ENCODE measurements at places on chromosomes 7 and 10.

GRCh38 chr10:121059351-121059750 lies 208.2 kb downstream of the WDR11 start:
- no peak for DNase-seq

DNA sequence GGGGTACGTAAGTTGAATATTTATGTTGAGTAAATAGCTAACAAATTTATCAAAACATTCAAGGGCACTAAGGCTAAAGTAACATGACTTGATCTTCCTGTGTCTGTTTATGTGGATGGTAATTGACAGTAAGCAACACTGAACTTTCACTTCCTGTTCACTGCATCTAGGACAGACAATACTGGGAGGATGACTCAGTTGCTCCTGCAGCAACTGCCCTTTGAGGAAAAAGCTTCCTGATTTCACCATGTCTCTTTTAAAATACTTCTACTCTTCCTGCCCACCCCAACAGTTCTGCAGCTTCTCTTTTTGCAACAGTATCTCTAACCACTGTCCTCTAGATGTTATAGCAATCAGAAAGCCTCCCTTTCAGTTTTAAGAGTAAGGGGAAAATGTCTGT lies 76.6 kb upstream of the HGF start:
- peak; percentile 66 for DNase-seq

GRCh38 chr7:97479740-97480290 lies 252.1 kb upstream of the TAC1 start:
- DNase-seq = no peak

- no peak for DNase-seq
These were observed 45.4 kb downstream of the FAM53B start for GRCh38 chr10:124698545-124699469.

DNA sequence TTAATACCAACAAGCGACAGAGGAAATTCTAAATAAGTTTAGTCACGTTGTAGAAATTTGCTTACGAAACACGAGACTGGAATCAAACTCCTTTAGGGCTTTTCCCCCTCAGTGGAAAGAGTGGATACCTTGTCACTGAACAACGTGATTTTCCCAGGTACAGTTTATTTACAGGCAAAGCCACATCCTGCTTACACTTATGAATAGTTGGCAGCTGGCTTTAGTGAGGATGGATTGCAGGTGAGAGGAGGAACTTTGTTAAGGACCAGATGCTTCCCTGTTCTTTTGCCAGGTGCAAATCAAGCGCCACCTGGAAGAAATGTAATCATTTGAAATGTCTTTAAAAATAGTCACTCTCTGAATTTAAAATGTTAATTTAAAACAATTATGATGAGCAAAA lies 282.4 kb downstream of the ADARB2 start:
- no peak for DNase-seq

- no peak for DNase-seq
These were observed 7.8 kb downstream of the WIPI2 start for GRCh38 chr7:5197811-5198210.

DNA sequence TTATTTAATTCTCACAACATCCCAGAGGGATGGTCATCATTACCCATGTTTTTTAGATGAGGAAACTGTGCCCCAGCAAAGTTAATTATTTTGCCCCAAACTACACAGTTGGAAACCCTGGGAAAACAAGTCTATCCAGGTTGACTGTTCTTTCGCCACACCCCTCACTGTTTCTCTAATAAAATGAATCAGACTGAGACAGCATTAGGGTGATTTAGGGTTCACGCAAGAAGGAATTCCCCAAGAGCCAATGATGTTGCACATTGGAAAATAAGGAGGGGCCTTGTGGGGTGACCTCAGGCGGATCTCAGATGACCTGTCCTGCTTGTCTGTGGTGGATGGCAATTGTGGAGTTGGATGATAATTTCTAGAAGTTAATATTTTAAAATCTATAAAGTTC lies 135.7 kb upstream of the TBX20 start:
- DNase-seq = no peak

GRCh38 chr7:122136078-122136477 lies 8.0 kb downstream of the AASS start:
- no peak for DNase-seq

DNA sequence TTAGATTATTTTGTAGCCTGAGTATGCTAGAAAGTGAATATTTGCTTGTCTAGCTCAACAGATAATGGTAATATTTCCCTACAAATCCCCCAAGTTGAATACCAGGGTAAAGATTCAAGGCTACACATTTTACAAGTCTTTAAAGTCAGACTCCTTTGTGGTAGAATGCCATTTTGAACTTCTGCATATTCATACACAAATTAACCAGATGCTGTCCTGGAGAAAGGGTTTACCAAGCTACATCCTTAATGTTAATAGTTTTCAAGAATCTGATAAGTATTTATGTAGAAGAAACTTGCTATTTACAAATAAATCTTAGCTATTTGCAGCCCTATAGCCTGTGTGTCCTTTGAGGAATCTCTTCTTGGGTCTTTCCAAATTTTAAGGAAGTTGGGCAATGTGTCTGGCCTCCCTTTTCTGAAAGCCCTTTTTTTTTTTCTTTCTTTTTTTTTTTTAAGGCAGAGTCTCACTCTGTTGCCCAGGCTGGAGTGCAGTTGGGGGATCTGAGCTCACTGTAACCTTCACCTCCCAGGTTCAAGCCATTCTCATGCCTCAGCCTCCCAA lies 82.6 kb downstream of the CPEB3 start:
- DNase-seq = no peak

DNA sequence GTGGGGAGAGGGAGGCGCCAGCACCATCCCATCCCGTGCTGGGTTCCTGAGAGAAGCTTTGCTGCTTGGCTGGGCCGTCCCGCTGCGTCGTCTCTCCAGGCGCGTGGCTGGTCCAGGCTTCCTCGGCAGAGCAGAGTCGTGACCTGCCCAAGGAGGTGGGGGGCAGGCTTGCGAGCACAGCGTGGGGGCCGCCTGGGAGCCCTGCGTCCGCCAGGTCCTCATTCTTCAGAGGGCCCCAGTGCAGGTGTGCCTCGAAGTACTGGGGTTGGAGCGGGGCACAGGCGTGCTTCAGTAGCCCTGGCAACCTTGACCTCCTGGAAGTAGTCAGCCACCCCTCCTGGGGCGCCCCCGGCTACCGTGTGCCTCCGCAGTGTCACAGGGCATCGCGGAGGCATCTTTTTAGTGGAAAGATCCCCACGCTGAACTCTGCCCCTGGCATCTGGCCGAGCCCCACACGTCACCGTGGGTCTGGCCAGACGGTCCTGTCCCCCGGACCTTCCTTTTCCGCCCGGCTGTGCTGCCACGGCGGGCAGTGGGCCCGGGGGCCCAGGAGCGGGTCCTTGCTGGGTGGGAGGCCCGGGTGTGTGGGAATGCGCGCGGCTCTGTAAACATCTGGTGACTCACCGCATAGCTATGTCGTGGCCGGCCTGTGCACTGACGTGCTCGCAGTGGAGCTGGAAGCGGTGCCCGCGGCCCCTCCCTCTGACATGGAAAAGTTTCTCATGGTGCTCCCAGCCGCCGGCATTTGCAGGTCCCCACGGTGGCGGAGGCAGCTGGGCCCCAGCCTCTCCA lies 6.4 kb downstream of the MAFK start:
- peak; percentile 99 for DNase-seq

DNA sequence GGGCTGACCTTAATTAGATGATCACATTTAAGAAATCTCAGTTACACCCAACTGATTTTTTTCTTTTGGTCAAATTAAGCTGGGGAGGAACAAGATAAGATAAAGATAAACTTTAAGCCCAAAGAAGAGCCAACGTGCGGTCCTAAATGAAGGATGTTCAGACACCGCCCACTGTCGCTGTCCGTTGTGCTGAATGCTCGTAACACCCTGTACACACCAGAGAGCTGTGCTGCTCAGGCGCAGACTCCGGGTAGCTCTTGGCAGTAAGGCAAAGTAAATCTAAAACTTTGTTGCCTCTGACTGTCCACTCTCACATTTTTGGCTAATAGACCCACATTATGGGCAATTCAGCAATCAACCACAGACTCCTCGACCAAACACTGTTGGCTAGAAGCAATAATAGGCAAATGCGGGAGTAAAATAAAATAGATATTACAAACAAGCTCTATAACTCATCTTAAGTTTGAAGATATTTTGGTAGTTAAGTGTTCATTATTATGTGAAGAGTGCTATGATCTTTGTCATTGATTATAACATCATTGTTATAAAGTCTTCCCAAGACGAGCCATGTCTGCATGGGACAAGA lies 57.1 kb downstream of the PLPP4 start:
- DNase-seq = peak; percentile 83

GRCh38 chr7:135950972-135951371 lies 26.2 kb downstream of the MTPN start:
- no peak for DNase-seq

- no peak for DNase-seq
These were observed 270.7 kb downstream of the ZNF33B start for GRCh38 chr10:42367532-42368230.

- DNase-seq = no peak
These were observed 59.6 kb downstream of the ZNF800 start for GRCh38 chr7:127332880-127333279.

DNA sequence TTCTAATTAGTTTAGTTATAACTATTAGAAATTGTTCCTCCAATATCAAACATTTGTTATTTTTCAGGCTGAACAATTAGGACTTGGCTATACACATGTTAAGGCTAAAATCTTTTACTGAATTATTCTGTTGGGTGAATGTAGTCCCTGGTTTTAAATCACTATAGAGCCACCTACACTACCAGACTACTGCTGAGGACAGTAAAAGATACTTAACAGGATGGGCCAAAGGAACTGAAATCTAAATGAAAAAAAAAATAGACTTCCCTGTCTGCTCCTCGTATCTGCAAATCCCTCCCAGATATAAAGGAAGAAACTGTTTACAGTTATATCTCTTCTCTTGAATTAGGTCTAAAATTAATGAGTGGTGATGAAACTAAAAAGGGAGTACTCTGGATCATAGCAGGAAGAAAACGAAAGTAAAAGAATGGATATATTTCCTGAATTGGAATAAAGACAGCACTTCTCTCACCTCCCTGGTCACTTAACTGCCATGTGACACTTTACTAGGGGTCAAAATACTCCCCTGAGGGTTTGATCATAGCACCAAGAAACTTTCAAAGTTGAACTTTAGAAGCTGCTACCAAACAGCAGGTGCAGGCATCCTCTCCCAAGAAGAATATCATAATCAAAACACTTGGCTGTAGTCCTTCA lies 12.7 kb downstream of the FBXW4 start:
- DNase-seq = no peak

- peak; percentile 64 for DNase-seq
These were observed 263.4 kb downstream of the BICC1 start for GRCh38 chr10:58775960-58776567.

- DNase-seq = no peak
These were observed 72.8 kb downstream of the RHOBTB1 start for GRCh38 chr10:60871215-60871614.

- no peak for DNase-seq
These were observed 233.2 kb upstream of the PRSS1 start for GRCh38 chr7:142516038-142516501.

GRCh38 chr7:6442114-6442513 lies 5.6 kb downstream of the DAGLB start:
- no peak for DNase-seq

DNA sequence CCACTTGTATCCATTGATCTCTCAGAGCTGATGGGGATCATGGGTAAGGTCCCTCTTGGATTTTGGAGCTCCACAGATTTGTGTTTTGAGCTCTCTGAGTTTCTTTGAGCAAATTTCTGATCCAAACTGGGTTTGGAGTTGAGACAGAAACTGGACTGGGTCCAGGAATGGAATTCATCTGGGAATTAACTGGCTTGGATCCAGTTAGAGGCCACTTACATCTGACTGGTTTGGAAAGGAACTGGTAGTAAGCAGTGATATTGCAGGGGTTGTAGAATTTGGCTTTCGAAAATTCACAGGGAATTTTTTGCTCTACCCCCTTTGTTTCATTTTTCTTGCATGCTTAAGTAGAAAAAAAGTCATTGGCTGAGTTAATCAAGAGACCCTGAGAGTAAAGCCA lies 245.6 kb downstream of the SEMA3D start:
- DNase-seq = no peak

GRCh38 chr10:107444443-107444842 lies 279.9 kb upstream of the SORCS1 start:
- no peak for DNase-seq

DNA sequence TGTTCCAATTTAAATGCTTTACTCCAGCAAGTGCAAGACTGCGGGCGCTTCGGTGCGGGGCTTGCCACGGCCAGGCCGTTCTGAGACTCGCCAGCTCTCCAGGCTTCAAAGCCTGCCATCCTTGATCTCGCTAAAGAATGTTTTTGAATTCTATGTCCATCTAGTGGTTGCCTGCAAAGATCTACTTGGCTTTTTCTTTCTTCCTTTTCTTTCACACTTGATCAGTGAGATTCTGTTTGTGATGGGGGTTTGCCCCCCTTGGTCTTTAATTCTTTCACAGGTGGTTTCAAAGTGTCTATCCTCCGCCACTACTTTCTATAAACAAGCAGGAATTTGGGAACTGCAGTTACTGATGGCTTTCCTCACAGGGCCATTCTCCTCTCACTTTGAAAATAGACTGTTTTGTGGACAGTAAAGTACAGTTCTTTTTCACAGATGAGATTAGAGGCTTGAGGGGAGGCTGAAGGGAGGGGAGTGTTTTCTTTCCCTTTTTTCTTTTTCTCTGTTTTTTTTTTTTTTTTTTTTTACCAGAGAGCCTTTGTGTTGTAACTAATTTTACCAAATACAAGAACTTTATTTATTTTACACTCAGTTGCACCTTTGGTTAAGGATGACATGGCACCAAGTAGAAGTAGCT lies 15.2 kb upstream of the FBXW4 start:
- DNase-seq = no peak

DNA sequence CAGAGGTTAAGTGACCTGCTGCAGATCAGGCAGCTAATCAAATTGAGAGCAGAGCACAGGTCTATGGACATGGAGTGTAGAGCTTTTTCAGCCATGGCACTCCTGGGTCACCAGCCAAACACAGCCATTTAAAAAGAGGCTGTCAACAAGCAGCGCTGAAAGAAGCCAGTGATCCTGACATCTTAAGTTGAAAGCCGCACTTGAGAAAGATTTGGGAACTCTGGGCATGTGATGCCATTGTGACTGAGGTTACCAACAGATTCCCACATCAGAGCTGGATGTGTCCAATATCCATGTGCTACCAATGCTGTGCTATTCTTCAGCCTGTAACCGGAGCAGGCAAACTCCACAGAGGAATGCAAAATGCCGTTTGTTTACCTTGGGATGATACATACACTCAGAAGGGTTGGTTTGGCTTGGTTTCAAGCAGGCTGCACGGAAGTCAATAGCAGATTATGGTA lies 56.2 kb upstream of the ABLIM1 start:
- no peak for DNase-seq

DNA sequence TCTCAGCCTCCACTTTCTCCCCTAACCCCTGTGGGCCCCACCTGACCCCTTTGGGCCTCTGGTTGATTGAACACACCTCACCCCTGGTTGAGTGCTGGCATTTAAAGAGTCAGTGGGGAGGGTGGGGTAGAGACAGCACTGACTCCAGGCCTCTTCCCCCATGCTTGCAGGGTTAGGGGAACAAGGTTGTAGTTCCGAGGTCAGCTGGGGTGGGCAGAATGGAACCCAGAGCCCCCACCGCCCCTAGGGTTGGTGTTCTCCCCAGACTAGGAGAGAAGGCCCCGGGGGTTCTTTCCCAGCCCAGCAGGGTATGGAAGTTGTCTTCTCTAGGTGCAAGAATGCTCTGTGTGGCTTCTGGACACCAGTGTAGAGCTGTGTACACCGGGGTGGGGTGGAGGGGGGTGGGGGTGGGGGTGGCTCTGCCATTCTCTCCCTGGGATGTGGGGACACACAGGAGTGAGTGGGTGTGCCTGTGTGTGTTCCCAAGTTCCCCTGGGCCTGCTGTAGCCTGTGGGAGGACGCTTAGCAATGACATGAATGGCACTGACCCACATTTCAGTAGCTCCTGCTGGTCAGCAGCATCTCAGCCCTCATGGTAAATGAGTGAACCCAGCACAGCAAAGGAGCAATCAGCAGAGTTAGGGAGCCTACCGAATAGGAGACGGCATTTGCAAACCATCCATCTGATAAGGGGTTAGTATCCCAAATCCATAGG lies 33.6 kb downstream of the PRF1 start:
- no peak for DNase-seq
